ENCODE measurements at places on chromosomes 1 and 21.

DNA sequence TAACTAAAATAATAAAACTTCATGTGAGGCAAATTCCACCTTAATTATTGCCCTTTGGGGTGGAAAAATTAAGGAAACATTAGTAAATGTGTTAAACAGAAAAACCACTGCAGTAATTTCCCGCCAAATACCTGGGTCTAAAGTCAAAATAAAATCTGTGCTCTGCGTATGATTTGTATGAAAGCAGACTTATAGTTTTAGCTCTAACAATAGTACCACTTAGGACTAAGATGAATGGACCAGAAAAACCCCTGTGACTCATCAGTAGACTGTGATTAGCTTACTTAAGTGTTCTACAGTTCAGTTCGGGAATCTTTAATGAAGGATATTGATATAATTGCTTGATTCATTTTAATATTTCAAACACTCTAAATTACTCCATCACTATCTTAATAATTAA lies 23.3 kb upstream of the C1orf105 start:
- no peak for DNase-seq

DNA sequence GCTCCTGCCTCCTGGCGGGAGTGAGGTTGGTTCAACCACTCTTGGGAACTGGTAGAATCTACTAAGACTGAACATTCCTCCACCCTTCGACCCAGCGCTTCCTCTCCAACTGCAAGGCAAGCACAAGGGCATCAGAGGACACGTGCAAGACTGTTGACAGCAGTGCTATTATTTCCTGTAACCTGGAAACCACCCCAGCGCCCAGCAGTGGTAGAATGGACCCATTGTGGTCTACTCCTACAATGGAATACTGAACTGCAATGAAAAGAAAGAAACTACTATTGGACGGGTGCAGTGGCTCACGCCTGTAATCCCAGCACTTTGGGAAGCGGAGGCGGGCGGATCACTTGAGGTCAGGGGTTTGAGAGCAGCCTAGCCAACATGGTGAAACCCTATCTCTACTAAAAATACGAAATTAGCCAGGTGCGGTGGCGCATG lies 33.0 kb upstream of the TARDBP start:
- DNase-seq = no peak

DNA sequence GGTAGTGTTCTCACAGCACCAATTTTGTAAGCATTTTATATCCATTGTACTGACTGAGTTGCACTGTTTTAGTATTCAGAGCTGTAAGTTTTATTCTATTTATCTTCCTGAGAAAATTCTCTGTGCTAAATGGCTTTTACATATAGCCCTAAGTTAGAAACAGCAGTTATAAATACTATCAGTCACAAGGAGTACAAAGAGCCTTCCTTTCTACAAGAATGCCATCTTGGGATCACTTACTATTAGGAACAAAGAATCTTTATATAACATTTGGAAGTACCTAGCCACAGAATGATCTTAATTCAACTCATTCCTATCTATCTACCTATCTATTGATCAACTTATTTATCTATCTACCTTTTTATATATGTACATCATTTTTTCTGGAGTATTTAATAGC lies 423.9 kb upstream of the RGS18 start:
- DNase-seq = no peak

DNA sequence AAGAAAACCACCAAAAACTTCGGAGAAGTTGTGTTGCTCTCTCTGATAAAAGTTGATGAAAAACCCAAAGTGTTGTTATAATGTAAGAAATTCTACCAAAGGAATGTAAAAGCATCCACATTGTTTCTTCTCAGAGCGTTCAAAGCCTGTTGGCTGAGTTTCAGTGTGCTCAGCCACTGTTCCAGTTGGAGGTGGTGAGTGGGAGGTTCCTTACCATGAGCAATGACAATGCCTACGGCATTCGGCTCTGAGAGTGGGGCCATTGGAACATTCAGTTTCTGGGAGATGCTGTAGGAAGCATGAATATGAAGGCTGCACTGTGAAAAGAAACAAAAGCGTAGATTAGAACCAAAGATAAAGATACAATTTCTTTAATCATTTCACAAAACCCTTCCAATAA lies 20.5 kb upstream of the MYBPHL start:
- no peak for DNase-seq

- no peak for DNase-seq
Observed at GRCh38 chr1:235336903-235337302, 8.5 kb downstream of the GGPS1 start.

GRCh38 chr1:178311164-178311563 lies 185.6 kb downstream of the CLEC20A start:
- no peak for DNase-seq

DNA sequence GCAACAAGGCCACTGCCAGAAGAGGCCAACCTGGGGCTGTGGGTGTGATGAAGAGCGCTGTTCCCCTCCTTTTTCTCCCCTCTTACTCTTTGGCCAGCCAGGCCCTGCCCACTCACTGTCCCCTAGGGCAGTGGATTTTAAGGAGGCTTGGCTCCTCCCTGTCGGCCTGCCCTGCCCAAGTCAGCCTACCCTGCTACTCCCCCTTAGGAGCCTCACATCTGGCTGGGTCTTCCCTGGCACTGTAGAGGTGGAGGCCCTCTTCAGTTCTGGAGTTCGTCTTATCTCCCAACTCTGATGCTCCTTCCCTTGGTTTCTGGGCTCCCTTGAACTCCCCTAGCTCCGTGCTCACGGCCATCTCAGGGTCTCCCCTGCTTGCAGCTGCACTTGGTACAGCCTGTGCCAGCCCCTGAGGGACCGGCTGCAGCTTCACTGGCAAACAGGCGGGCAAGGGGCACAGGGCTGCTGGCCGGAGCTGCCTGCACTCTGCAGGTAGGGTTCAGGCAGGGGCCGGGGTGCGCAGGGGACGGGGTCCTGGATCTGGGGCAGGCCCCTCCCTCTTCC lies 4.0 kb downstream of the AMPD2 start:
- DNase-seq = no peak

DNA sequence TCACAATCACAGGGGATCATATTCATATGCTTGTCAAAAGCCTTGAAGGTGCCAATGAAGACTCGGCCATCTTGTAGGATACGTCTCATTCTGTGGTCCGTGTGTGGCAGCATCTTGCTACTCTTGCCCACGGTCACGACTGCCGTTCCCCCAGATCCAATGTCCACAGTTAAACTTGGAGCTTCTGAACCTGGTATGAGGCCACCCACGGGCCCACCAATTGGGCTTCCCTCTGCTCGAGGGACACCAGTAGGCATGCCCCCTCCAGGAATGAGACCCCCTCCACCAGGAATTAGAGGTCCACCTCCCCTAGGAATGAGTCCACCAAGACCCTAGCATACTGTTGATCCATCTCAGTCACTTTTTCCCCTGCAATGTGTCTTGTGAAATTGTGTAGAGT lies 39.6 kb downstream of the MORN1 start:
- no peak for DNase-seq

DNA sequence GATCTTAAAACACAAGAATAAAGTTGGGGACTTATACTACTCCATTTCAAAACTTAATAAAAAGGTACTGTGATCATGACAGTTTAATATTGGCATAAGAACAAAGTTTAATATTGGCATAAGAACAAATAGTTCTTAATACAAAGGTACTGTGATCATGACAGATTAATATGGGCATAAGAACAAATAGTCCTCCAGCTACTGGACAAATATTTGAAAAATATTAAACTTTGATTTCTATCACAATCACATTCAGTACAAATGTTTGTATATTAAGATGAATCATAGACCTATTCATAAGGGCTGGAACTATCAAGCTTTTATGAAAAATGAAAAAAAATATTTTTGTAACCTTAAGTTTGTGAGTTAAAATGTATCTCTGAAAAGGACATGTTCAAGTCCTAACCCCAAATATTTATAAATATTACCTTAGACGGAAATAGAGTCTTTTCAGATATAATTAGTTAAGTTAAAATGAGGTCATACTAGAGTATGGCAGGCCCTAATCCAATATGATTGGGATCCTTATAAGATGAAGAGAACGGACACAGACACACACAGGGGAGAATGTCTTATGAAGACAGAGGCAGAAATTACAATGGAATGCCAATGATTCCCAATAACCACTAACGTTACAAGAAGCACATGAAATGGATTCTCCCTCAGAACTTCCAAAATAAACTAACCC lies 79.1 kb upstream of the RGS1 start:
- no peak for DNase-seq

DNA sequence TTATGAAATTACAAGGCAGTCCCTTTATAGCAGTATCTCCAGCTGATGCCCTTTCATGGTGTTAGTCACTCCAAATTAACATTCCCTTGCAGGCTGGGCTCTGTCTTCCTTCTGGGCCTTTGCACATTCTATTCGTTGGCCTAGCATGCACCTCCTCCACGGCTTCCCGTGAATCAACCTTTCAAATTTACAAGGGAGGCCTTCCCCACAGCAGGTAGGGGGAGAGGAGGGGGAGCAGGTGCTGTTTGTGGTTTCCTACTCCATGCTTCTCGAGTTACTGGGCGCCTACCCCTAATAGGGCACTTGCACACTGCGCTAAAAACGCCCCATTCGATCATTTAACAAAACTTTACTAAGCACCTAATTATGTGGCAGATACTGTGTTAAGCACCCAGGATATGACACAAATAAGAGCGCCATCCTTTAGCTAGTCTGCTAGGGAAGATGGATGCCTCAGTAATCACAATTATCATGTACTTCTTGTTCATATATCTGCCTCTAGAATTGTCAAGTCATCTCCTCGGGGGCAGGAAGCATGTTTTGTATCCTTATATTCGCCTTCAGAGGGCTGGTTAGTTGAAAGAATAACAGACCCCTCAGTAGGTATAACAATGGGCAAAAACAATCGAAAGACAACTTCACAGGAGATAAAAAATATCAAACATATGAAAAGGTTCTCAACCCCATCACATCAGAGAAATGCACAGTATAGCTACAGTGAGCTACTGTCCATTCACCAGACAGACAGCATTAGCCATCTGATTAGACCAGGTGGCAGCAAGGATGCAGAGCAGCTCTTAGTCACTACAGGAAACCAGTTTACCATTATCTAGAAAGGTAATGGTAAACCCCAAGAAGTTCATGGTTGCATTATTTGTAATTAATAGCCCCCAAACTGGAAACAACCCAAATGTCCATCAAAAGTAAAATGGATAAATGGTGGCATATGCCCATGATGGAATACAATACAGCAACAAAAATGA lies 1.7 kb upstream of the ADAR start:
- no peak for DNase-seq

DNA sequence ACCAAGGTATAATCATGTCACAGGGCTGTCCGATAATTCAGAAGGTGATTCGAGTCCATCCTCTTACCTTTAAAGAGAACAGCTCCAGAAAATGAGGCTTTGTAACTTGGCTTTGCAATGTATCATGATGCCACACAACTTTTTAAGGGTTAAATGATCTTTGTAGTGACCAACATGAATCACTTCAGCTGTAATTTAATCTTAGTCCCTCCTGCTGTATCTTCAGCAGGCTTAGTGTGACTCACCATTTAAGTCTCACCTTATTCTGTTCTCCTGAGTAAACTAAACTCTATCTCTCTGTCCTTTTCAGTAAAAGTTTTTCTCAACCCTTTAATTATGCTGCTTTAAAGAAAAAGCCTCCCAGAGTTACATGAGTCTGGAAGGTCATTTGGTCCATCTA lies 1.9 kb upstream of the HIVEP3 start:
- no peak for DNase-seq

DNA sequence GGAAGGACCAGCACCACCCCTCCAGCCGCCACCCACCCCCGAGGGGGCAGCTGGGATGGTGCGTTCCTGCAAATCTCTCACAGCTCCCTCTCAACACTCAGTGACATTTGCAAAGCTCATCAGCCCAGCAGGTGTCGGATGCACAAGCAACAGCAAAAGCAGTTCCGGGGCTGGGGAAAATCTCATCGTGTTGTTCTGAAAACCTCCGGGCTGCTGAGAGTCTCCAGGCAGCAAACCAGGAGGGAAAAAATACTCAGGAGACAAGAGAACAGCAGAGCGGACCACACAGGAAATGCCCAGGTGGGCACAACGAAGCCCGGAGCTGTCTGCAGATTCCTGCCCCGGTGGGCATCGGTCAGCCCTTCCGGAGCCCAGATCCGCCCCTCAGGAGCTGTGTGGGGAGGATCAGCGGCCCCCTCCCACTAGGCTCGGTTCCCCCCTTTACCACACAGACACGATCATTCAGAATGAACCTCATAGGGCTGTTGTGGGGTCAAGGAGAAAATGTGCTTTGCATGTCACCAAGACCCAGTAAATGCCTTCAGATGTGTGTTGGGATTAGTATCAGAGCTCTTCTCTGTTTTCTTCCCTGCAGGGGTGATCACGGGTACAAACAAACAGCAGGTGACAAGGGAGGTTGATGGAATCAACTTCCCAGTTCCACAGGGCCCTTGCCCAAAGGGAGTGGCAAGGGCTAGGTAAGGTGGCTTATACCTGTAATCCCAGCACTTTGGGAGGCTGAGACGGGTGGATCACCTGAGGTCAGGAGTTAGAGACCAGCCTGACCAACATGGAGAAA lies 127.0 kb upstream of the TIAM1 start:
- DNase-seq = no peak

GRCh38 chr1:56057466-56058405 lies 521.6 kb downstream of the PLPP3 start:
- no peak for DNase-seq

DNA sequence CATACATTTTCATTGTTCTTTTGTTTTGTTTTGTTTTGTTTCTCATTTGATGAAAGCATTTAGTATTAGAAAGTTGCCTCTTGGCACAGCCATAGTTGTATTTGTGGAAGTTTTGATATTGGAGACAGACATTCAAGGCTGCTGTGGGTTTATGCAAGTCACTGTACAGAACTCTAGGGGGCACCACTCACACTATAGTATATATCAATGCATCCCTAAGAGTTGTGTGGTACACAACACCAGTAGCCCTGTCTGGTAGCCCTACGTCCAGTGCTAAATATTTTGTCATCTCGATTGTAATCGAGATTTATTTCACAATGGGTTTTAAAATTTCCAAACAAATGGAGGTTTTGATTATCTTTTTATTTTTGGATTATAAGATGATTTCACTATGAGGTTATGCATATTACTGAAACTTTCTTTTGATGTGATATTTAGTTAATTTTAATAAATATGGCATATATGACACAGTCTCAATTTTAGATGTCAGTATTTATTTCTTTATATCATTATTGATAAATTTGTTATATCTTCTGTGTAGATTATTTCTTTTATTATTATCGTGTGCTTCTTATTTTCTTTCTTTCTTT lies 112.2 kb downstream of the NR5A2 start:
- DNase-seq = peak; percentile 21

DNA sequence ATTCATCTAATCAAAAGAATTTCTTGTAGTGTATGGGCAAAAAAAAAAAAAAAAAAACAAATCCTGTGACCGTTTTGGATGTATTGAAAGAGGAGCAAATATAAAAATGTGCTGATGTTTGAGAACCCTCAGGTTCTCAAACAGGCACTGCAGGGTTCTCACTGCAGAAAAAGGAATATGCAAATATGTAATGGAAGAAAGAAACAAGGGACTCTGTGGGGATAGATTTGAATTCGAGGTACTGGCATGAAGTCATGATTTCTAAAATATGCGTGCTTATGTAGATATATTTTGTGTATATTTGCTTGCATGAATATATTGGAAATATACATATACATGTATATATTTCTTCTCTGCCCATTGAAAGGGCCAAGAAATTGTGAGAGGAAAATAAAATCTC lies 365.0 kb upstream of the RUNX1 start:
- no peak for DNase-seq
